ENCODE measurements at places on chromosomes 6 and 20.
A peak's percentile ranks its signal among the peaks of the same experiment; 100 is the strongest.

- DNase-seq: no peak
Observed at GRCh38 chr6:1250489-1251197, 61.3 kb upstream of the FOXQ1 start.

- no peak for DNase-seq
Observed at GRCh38 chr6:152981219-152981618, 1.6 kb downstream of the FBXO5 start.

DNA sequence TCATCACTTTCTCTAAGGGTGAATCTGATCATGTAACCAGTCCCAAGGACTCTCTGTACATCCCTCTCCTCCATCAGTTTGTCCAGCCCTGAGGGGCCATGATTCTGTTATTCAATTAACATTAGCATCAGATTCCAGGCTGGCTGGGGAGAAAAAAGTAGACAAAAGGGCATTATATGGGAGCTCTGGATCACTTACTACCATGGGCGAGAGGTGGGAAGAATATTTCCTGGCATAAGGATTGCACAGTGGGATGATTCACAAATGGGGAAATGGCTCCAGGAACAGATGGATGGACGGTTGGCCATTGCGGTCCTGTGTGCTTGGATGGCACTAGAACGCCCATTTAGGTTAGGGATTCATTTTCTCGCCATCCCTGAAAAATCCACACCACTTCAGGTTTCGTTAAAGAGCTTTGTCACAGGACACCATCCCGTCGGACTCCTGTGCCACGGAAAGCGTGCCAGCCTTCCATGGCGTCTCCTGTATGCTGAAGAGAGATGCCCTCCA, 112.6 kb downstream of the THBS2 start:
- no peak for DNase-seq

DNA sequence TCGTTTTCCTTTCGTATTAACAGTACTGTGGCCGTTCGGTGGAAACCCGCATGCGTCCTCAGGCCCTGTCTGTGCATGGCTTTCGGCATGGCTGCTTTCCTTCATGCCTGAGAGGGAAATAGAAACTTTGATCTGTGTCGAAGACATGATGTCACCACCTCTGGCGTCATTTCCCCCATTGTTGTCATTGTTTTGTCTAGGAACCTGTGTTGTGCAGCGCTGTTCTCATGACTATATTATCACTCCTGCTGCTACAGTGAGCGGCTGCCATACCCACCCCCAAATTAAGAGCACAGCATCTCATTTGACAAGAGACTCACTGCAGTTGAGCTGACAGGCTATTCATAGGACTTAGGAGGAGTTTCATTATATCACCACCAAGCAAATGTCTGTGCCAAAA, 172.3 kb downstream of the TMEM242 start:
- DNase-seq: no peak

DNA sequence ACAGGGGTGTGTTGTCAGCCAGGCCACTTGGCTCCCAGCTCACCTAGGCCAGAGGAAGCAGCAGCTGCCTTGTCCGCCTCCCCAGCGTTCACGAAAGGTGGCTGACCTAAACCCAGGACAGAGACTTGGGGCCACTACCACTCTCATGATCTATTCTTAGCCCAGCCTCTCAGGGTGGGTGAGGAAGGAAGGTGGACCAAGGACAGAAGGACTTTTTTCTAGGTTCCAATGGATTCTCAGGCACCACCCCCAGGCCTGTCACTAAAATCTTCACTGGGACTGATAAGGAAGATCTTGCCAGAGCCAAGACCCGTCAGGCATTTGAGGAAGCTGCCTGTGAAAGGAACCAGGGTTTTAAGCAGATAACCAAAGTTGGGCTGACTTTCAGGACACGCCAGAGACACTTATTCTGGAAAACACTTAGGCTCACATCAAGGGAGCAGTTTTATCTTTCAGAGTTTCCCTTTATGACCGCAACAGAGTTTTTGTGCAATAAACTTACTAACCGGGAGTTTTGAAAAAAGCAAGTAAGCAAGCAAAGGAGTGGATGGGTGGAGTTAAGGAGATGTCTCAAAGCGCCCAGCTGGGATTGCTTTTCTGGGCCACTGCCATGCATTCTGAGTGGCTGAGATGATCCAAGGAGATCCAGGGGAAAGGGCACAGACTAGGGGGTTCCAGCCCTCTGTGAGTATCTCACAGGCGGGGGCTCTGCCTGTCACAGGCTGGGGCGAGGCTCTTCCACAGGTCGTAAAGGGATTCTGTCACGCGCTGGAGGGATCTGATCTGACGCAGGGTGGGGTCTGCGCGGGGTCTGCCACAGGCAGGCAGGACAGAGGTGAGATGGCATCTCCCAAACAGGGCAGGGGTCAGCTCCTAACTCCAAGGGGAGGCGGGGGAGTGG, 989 bp downstream of the FITM2 start:
- DNase-seq: no peak

DNA sequence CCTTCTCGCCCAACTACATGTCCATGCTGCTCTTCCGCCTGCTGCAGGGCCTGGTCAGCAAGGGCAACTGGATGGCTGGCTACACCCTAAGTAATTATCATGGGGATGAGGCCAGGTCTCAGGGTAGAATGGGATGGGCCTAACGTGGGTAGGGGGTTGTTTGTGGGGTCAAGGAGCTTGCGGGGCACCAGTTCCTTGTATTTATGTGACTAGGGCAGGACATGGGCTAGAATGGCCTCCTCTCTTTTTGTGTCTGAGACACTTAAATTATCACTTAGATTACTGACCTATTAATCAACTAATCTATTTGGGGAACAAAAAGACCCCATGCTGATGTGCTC, 10.7 kb downstream of the SLC22A1 start:
- DNase-seq: no peak

- DNase-seq: peak; percentile 68
Observed at GRCh38 chr6:13427801-13428582, 59.4 kb downstream of the GFOD1 start.

GRCh38 chr20:38144598-38144973, 20.5 kb downstream of the TGM2 start:
- no peak for DNase-seq

GRCh38 chr6:71457929-71458328, 169.3 kb downstream of the OGFRL1 start:
- no peak for DNase-seq

DNA sequence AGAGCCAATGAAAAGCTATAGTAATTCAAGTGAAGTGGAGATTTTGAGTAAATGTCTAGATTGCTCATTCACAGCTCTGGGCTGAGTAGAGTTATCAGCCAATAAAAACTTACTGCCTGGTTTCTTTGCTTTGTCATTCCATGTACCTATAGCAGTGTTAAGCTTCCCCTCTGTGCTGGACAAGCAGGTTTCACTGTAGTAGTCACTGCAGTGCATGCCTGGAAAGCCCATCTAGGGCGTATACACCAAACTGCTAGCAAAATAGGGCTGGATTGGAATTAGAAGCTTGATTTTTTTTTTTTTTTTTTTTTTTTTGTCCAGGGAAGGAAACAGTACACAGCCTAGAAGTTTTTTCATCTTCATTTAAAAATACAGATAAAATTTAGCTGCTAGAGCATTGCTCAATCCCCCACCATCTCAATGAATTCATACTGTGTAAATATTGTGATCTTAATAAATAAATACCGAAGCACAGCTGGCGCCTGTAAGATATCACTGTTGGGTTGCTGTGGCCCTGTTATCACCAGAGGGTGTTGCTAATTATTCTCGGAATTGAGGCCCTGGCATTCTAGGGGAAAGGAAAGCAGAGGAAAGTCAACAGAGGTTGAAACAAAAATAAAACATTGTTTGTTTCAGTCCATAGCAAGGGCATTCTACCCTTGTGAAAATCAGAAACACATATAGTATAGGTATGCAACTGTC, 968.5 kb upstream of the GJE1 start:
- DNase-seq: no peak

GRCh38 chr20:50101281-50101680, 11.7 kb downstream of the UBE2V1 start:
- no peak for DNase-seq

DNA sequence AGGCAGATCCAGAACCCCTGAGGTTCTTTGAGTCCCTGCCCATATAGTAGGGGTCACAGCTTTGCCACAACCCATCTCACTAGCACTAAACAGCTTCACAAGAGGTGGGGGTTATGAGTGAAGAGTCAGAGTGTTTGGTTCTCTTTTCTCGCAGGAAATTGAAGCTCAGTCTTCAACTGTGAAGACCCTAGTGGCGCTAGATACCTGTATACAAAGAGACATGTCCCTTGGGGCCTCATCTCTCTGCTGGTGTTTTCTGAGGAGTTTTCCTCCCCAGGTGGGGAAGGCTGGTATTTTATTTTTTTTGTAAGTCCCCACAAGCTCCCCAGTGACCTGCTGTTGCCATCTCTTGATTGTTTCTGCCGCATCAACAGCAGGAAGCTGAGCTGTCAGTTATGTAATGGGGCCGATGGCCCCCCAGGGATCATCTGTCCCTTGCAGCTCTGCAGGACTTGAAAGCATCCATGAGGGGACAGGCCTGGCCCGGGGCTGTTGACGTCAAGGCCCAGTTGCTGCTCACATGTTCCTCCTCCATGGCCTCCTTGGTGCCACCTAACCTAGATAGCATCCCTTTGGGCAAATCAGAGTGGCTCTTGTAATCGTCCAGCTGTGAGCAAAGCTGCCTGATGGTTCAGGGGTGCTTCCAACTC, 23.1 kb downstream of the STK35 start:
- DNase-seq: no peak

DNA sequence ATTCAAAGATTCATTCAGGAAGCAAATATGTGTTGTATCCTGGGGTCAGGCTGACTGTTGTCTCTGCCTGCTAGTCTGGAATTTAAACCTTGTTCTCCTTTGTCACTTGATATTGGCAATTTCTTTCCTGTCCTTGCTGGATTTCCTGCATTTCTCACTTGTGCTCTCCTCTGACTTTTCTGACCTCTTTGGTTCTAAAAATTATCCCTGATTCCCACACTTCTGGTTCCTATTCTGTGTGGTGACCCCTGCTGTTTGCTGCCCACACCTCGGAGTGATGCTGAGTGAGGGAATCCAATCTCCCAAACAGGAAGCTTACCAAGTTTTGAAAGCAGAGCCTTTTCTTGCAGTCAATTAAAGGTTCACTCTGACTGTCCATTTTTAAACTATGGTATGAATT, 345.3 kb downstream of the CDKAL1 start:
- no peak for DNase-seq

DNA sequence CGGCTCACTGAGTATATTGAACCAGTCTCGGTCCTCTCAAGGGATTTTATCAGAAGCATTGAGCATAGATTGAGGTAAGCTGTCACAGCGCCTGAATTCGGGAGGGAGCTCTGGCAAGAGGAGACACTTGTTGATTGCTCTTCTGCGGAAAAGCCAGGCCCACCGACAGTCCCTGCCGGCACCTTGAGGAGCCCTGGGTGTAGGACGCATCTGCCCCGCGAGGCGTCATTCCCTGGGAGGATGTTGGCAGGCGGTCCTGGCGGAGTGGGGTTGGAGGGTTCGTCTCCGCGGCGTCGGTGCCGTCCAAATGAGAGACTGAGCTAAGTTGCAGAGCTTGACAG, 843 bp downstream of the FBXO9 start:
- DNase-seq: no peak

DNA sequence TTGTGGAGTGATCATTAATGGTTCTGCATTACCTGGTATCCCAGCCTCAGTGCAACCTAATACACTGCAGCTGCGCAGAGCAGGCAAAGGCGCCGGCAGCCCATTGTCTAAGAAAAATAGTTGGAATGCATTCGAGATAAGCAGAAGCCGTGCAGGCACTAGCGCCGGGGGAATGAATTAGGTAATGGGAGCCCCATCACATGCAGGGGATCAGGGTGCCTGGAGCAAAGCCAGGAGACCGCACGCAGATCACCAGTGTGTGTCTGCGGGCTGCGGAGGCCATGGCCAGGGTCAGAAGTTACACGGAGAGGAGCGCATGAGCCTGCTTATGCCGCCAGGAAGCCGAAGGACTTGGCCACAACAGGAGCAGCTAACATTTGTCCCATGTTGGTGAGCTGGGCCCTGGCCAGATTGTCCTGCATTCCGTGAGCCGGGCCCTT, 156.8 kb downstream of the DLL1 start:
- no peak for DNase-seq
